ENCODE measurements at places on chromosomes 7 and 10.
A peak's percentile ranks its signal among the peaks of the same experiment; 100 is the strongest.

GRCh38 chr10:127088908-127089307 lies 107.5 kb downstream of the INSYN2A start:
- H3K36me3 ChIP-seq, result peaks cover 57% of the 10 kb centered on the region
- H3K4me1 ChIP-seq, result no peaks in the 10 kb centered on the region
- no peaks in the 10 kb centered on the region for H3K27me3 ChIP-seq

GRCh38 chr7:151238924-151239836 lies 6.9 kb downstream of the CHPF2 start:
- no peaks in the 10 kb centered on the region for H3K27me3 ChIP-seq
- peaks cover 81% of the 10 kb centered on the region for H3K36me3 ChIP-seq

DNA sequence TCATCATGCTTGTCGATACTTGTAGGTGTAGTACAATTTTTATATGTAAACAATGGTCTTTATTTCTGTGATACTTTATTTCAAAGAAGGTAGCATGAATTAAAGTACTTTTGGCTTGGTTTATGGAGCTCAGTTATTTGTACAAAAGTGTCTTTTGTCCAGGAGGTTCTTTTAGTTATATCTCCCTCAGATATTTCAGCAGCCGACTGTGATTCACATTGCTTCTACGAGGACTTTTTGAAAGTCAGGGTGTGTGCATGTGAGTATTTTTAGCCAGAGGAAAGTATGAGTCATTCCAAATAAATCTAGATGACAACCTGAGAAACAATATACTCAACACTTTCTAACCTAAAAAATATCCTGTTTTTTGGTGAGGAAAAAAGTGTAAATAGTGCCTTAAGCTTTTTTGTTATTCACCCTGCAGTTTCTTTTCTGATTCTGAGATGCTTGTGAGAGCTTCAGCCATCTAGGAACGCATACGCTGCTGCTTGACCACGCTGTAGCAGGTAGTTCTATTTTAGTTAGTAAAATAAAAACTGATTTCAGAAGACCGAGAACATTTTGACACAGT lies 595 bp upstream of the SUN1 start:
- ATAC-seq, result peak; percentile 83
- peak overlapping the region; percentile 90 for H3K27ac ChIP-seq
- H3K4me3 ChIP-seq, result peak overlapping the region; percentile 28
- H3K27me3 ChIP-seq, result no peaks in the 10 kb centered on the region

- no peak overlapping the region for H3K27ac ChIP-seq
- no peak overlapping the region for H3K4me3 ChIP-seq
- no peaks in the 10 kb centered on the region for H3K4me1 ChIP-seq
- ATAC-seq, result no peak
Observed at GRCh38 chr7:45638916-45639315, 64.7 kb downstream of the ADCY1 start.

DNA sequence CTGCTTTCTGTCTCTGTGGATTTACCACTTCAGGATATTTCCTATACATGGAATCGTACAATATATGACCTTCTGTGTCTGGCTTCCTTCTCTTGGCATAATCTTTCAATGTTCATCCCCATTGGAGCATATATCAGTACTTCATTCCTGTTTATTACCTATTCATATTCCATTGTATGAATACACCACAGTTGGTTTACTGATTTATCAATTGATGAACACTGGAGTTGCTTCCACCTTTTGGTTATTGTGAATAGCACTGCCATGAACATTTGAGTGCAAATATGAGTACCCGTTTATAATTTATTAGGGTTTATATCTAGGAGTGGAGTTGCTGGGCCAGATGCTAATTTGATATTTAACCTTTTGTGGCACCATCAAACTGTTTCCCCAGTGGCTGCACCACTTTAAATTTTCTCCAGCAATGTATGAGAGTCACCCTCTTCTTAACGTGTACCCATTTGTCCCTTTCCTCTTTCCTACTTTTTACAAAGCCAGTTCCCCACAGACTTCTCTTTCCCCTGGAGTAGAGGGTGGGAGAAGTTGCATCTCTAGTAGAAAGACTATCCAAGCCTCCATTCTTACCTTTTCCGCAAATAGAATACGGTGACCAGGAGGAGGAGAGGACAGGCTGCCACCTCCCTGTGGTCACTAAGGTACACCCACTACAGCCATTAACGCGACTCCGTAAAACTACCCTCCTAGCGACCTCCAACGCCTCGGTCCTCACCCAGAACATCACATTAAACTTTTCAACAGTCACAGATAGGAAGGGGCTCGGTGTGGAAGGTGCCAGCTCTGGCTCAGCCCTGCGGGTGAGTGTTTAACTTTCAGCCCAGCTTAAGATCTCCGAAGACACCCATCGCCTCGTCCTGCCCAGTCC lies 25.6 kb downstream of the SCD start:
- H3K4me1 ChIP-seq, result peaks cover 13% of the 10 kb centered on the region
- ATAC-seq, result no peak
- H3K27me3 ChIP-seq, result no peaks in the 10 kb centered on the region
- no peaks in the 10 kb centered on the region for H3K36me3 ChIP-seq
- peak overlapping the region; percentile 99 for H3K27ac ChIP-seq

All from gastroesophageal sphincter (tissue), 4 donors.